Chondrocyte (in vitro differentiated cells): ENCODE measurements at places on chromosomes 13 and 19. TPM values are rescaled to one million over a fixed set of nuclear protein-coding genes. Genes with fewer than 3 reads are reported as not detected.

CD22 gene
- not detected in 3 replicates for total RNA-seq

SHD gene
- total RNA-seq: not detected in 3 replicates

ZNF66 gene
- total RNA-seq: 1.3 to 6.1 TPM (median 3.2 TPM) in 3 replicates

TEX26 gene
- total RNA-seq: not detected in 3 replicates

POU4F1 gene
- not detected in 3 replicates for total RNA-seq

PNMA8A gene
- 10.1 to 16.1 TPM (median 10.1 TPM) in 3 replicates for total RNA-seq

CACNA1A gene
- total RNA-seq: 0.41 to 0.58 TPM (median 0.42 TPM) in 3 replicates

LRRC63 gene
- 0.15 TPM in 1 of 3 replicates, not detected in the others for total RNA-seq

MTUS2 gene
- 0.82 to 1.2 TPM (median 0.87 TPM) in 3 replicates for total RNA-seq

B3GNT8 gene
- total RNA-seq: 0.23 to 0.70 TPM in 2 of 3 replicates, not detected in the other

DCT gene
- not detected in 3 replicates for total RNA-seq

DNA sequence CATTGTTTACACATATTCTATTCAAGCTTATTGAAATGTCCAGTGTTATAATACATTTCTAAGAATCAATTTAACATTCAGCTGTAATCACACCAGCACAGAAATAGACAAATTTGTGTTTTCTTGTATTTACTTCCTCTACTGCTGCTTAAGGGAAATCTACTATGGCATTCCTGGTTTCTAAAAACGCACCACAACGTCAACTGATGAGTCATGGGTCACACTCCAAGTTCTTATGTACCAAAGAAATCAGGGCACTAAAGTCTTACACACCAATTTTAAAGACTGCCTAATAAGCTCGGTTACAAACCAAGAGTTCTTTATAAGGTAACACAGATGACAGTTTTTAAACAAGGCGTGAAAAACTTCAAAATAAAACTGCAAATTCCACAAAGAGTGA is 13.2 kb downstream of the LNX2 start:
- no peak for DNase-seq

- DNase-seq: no peak
These were observed 1.7 kb upstream of the ITGBL1 start for GRCh38 chr13:101450749-101451130.

DNA sequence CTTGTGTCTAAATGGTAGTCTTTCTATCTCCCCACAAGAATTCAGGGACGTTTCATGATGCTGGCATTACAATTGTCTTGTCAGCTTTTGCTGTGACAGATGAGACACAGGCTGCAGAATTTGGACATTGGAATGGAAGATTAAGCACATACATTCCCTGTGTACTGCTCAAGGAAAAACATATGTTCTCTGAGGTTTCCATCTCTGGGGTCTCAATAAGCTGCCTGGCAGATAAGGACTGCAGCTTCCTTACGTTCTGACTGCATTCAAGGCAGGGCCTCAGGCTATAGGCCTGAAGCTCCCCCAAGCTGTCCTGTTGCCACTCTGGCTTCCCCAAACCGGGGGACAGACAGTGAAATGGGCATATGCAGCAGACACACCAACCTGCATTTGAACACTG is 91.3 kb upstream of the KL start:
- DNase-seq: no peak

DNA sequence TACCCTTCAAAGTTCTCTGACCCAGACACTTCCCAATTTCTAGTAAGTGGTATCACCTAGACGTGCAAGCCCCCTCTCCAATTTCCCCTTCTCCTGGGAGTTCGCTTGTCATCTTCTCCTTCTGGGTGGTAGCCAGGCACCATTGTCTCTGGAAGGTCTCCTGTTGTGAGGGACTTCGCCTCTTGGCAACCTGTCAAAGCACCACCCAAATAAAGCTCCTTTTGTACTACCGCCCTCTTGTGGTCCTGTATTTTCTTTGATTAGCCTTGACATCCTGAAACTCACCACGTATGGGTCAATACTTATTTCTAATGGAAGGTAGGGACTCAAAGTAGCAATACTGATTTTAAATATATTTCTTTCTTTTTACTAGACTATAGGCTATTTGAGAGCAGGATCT is 8.2 kb downstream of the GPC5 start:
- DNase-seq: no peak

DNA sequence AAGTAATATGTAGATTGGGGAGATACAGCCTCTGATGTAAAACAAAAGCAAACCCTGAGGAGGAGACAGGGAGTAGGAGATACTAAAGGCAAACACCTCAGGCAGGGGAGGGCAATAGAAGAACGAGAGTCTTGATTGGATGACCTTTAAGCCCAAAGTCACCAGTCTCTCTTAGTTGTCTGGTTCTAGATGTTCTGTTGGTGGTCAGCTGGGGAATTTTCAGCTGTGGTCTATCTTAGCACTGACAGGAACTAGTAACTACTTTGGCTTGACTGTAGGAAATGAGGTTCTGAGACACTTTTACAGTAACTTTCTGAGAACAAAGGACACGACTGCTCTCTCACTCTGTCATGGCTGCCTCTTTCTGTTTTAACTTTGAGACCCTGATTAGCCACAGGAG is 290.7 kb upstream of the MIR17HG start:
- DNase-seq: no peak

- no peak for DNase-seq
These were observed 38.1 kb downstream of the MIPEP start for GRCh38 chr13:23851106-23851505.

GRCh38 chr13:41019578-41020347 is 647 bp upstream of the ELF1 start:
- DNase-seq: no peak

- DNase-seq: no peak
These were observed at the start of gene TEAD2 for GRCh38 chr19:49362048-49362928. Gene TEAD2 (minus strand): TSS chr19:49362416. CDS start chr19:49360075, 2,341 bp downstream.

GRCh38 chr13:110822669-110822945 is 92.3 kb downstream of the ANKRD10 start:
- DNase-seq: no peak

DNA sequence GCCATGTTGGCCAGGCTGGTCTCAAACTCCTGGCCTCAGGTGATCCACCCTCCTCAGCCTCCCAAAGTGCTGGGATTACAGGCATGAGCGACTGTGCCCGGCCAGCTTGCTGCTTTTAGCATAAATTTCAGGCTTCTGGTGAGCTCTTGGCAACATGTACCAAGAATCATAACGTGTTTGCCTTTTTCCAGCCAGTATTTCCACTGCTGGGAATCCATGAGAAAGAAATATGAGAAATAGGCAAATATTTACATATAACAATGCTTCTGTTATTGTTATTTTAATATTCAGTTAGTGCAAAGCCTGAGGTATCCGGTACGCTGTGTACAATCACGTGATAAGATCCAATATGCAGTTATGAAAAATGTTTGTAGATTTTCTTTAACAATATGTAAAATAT is 29.2 kb upstream of the CERS4 start:
- no peak for DNase-seq

GRCh38 chr19:2567580-2567979 is 91.7 kb downstream of the GADD45B start:
- DNase-seq: peak; percentile 68

DNA sequence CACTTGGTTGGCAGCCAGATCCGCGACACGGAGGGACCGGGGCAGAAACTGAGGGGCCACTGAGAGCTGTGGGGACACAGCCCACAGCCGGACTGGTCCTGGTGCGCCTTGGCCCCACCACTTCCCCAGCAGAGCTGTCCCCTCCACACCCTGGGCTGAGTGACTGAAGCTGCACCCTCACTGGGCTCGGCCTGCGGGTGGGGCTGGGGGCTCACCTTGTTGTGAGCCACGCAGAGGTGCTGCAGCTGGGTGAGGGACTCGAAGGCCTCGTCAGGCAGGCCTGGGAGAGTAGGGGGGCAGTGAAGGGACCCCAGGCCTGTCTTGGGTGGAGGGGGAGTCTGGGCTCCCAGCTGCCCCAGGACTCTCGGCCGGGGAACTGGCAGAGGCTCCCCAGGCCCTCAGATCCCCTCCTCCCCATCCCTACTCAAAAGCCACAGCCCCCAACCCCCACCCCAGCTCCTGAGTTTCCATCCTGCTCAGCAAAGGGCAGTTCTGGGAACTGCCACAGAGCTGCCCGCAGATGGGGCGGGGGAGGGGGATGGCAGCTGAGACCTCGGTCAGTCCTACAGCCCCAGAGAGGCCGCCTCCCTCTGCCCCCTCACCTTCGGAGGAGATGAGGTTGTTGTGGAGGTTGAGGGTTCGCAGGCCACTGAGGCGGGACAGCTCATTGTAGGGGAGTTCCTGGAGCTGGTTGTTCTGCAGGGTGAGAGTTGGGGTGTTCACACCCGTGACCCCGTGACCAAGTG is 2.3 kb downstream of the PODNL1 start:
- no peak for DNase-seq

- DNase-seq: no peak
These were observed 21.5 kb upstream of the FOSB start for GRCh38 chr19:45446295-45446694.

DNA sequence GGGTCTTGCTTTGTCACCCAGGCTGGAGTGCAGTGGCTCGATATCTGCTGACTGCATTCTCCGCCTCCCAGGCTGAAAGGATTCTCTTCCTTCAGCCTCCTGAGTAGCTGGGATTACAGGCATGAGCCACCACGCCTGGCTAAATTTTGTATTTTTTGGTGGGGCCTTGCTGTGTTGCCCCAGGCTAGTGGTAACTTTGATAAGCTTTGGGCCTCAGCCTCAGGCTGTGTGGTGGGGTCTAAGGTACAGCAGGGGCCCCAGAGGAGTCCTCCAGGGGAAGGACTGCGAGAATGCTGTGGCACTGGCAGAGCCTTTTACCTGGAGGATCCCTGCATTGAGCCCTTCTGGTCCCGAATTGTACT is 7.2 kb downstream of the DOT1L start:
- DNase-seq: no peak
